ENCODE measurements at places on chromosomes 2 and 18.

- no peak for DNase-seq
Measured at GRCh38 chr2:100845141-100845991, 25.4 kb downstream of the NPAS2 start.

DNA sequence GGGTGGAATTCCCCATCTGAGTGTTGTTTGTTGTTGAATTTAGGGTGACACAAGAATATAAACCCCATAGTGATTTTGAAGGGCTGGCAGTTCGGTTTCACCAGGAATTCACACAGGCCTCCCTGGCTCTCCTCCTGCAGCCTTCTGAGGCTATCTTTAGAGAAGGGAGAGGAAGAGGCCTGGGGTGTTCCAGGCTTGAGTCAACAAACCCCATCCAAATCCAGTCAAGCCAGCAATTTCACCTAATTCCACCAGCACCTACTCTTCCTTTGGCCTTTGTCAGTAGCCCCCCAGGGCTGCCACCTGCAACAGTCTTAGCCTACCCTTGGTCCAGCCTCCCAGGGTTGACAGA lies 32.0 kb downstream of the MARCHF4 start:
- no peak for DNase-seq

DNA sequence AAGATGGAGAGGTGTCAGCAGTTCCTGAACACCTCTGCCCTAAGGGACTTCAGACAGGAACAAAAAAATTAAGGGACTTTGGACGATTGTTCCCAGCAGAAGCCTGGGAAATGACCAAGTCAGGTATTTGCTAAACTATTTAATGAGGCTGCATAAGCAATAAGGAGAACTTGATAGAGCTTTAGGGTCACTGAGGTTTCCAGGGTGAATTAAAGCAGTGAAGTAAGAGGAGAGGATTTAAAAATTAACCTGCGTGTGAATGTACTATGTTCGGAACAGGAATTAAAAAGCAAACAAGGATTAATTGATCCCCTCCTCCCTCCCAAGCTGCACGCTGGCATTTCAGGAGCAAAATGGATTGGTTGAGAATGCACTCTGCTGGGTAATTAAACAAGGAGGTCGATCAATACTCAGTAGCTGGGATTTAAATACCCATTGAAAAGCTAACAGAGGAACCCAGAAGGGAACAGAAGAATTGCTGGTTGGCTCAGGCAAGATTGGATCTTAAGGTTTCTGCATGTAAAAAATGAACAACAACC lies 157.2 kb downstream of the RNF152 start:
- DNase-seq = no peak

GRCh38 chr2:220318508-220318907 lies 691.1 kb downstream of the SLC4A3 start:
- DNase-seq = no peak

DNA sequence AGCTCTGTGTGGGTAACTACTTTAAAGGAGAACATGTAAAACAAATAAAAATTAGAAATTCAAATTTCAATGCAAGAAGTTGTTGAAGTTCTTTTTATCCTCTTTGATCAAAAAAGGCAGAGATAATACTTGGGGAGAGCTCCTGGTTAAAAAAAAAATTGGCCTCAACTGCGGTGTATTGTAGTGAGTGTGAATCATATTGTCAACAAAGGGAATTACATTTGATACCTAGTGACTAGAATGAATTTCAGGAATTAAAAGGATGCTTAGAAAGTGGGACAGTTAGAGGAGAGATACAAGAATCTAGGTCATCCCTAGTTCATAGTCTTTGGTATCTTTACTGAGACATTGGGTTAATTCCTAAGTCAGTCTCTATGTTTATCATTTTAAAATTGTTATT lies 473.0 kb downstream of the CCDC85A start:
- DNase-seq = peak; percentile 27

- no peak for DNase-seq
Measured at GRCh38 chr18:13235421-13235831, 16.9 kb downstream of the LDLRAD4 start.

DNA sequence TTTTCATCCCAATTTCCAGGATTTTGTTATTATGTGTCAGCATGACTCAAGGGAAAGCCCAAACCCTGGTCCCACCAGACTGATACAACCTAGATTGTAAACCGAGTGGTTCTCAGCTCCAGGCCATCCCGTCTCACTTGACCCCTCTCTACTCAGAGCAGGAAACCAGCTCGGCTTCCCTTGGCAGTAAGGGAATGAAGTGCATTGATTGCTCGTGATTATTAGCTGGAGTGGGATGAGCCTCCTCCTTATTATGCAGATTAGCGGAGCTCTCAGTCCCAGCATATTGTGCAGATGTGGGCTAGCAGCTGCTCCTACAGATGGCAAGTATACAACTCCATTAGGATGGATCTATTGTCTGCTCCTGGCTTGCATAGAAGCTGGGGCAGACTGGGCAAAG lies 167.6 kb downstream of the LNPK start:
- no peak for DNase-seq

GRCh38 chr18:9248661-9249060 lies 85.9 kb upstream of the TWSG1 start:
- DNase-seq = no peak

Measured in iris pigment epithelial cell (primary cell).